ENCODE measurements at places on chromosomes 5 and 9.

- no peak for DNase-seq
Measured at GRCh38 chr5:1750469-1750868, 49.2 kb downstream of the MRPL36 start.

DNA sequence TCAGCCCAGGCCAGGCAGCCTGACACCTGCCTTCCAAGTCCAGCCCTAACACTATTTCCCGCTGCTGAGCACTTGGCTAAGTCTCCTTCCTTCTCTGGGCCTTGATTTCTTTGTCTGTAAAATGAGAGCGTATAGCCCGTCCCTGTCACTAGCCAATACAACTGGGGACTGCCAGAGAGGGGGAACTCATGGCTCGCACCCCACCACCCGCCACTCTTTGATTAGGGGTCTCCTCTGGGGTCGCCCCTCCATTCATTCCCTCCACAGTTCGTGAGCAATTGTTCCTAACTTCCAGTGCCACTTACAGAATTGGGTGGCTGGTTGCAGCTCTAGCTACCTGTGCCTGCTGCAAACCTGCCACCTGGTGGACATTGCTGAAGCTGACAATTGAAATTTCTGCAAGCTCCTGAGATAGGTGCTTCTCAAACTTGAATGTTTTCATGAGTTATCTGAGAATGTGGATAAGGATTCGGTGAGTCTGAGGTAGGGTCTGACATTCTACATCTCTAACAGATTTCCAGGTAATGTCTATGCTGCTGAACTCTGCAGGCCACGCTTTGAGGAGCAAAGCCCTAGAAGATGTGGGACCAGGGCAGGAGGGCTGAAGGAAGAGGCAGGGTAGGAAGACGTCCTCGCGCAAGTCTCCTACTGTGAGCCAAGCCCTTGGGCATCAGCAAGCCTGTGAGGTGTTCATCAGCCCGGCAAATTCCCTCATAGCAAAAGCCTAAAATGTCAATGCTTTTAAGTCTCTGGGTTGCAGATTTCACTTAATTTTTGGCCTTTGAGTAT, 13.3 kb upstream of the RECK start:
- peak; percentile 79 for DNase-seq

GRCh38 chr5:21238786-21239185, 1250.8 kb upstream of the CDH18 start:
- no peak for DNase-seq

DNA sequence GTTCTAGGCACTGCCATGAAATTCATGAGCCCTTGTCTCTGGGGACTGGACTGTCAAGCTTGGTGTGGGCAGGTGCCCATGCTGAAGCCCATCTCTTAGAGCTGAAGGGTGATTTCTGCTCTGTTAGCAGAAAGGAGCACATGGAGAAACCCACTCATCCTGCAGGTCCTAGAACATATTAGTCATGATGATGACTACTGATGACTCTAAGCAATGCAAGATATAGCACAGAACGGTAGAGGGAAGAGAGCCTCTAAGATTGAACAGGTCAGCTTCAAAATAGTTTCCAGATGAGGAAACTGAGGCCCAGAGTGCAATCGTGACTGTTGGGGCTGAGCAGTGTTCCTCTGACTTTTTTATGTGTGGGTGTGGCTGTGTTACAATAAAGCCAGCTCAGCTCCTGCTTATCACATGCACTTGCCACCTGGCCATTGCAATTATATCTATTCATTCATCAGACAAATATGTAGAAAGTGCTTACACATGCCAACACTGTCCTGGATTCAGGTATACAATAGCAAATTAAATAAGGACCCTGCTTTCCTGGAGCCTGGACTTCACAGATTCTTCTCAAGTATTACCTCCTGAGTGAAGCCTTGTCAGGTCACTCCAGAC, 140.2 kb upstream of the BRINP1 start:
- DNase-seq: no peak

DNA sequence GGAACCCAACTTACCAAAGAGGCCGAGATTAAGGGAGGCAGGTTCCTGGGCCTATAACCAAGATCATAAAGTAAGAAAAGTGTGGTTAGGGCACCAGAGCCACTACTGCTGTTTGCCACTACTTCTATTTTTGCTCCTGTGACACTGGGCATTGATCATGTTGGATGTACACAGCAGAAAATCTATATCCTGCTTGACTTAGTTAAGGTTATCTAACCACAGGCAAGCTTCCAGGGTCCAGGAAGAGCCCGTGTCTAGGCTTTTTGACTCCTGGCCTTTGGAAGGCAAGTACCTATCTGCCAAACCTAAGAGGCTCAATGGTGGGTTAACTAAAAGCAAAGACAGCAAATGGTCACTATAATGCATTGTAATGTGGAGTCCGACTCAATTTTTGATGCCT, 497.5 kb upstream of the DMAC1 start:
- no peak for DNase-seq

GRCh38 chr9:12790883-12791282, 16.1 kb downstream of the LURAP1L start:
- no peak for DNase-seq

DNA sequence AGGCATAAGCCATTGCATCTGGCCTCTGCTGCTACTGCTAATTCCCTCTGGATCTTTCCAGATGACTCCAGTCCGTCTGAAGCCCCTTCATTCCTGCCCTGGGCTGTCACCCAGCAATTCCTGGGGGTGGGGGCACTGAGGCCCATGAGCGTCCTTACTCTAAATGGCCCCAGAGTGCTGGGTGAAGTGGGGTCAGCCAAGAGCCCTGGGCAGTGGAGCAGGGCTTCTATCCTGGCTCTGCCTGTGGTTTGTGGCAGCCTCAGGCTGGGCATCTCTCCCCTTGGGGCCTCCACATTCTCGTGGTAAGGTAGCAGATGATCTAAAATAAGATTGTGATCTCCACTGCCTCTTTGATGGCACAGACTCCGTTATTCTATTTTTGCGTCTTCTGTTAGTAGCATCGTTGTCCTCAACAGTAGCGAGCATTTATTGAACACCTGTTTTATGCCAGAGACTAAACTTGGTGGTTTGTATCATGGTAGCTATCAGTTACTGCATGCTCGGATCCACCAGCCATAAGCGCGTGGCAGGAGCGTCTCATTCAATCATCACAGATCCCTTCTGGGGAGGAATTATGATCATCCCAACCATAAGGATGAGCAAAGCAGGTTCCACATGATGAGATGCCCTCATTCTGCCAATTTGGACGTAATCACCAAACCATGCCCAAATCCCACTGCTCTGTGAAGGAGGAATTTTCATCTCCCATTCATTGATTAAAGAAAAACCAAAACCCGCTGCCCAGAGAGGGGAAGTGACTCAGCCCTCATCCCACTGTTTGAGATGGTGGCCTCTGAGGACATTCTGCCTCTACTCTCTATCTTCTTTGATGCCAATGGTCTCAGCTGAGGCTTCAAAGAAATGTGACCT, 21.9 kb upstream of the DUSP1 start:
- DNase-seq: no peak

GRCh38 chr5:125595095-125595494, 828.1 kb upstream of the GRAMD2B start:
- peak; percentile 65 for DNase-seq

DNA sequence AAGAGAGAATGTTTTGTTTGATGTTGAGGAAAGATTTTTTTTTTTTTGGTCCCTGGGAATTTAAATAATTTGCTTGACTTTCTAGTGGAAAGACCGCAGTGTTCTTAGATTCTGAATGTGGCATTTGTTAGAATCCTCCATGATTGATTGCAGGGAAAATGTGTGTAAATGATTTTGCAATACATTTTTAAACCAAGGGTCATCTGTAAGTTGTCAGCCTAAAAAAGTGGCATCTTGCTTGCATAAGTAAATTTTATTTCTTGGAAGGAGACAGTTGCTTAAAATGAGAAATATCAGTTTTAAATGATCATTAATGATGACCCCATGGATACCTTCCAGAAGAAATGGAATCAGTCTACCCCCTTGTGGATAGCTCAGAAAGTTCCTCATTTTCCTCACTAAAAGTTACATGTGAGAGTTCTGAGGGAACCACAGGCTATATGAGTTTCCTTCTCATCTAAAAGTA, 105.1 kb upstream of the SLC25A48 start:
- no peak for DNase-seq

GRCh38 chr5:126969548-126969947, 60.8 kb downstream of the MARCHF3 start:
- no peak for DNase-seq

DNA sequence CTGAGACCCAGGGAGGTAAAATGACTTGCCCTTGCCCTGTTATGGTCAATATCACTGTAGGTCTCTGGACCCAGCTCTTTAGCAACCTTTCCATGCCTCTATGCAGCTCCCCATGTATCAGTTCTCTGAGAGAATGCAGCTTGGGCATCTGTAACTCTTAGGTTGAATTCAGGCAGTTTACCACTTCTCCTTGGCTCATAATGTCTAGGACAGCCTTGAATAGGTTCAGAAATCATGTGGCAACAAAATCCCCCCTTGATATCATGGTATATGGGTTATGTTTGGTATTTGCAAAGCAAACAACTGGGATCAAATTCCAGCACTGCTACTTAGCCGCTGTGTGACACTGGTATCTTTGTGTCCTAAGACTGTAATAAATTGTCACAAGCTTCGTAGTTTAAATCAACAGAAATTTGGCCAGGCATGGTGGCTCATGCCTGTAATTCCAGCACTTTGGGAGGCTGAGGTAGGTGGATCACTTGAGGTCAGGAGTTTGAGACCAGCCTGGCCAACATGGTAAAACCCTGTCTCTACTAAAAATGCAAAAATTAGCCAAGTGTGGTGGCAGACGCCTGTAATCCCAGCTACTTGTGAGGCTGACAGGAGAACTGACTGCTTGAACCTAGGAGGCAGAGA, 10.7 kb upstream of the SUB1 start:
- DNase-seq: no peak

GRCh38 chr5:81247441-81247972, 14.4 kb downstream of the CKMT2 start:
- DNase-seq: no peak

DNA sequence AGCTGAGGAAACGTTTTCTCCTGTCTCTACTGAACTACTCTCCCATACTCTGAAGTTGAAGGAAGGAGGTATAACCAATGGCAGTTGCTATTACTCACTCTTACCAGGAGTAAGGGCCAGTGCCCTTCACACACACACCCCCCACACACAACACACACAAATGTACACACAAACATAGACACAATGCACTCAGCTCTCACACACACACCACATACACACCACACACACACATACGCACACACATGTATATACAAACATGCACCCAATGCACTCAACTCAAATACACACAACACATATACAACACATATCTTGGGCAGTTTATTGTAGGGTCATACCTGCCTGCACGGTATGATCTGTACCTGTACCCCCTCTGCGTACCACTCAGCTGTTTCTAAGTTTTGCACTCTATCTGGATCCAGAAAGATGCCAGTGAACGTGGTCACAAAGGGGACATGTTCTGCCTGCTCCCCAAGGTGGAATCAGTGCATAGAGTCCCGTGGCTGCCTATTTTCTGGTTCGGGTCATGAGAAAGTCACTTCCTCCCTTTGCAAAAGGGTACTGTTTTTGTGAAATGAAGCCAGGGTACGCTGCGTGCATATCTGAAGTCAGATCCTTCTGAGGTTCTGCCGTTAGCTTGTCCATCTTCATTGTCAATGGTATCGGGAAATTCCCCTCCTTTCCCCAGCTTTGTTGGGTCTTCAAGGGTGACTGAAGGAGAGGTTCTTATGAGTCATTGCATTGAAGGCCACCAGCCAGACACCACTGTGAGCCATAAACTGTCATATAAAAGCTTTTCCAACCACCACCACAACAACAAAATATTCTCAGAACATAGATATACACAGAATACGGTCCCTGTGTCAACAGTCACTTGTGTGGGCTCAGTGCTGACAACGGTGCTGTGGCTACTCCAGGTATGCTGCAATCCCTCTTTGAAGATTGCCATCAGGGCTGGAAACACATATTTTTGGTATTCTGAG, 131.9 kb downstream of the UGCG start:
- no peak for DNase-seq

GRCh38 chr5:162202285-162202880, 134.8 kb downstream of the GABRG2 start:
- DNase-seq: no peak

DNA sequence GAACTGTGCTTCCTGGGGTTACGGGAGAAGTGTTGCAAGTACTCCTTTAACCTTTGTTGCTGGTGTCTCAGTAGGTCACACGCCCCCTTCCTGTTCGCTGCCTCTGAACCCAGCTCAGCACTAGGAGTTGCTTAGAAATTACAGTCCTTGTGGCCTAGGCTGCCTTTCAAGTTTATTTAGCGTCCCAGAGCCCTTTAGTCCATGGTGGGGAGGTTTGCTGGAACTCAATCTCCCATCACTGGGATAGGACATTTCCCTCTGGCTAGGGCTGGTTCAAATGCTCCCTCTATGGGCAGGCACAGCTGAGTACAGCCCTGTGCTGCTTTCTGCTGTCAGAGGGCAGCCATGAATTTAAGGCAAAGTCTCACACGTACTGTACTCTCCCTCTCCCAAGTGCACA, 4.7 kb downstream of the IFNA8 start:
- DNase-seq: no peak

- DNase-seq: peak; percentile 83
Measured at GRCh38 chr9:13033959-13034693, 245.4 kb downstream of the MPDZ start.

DNA sequence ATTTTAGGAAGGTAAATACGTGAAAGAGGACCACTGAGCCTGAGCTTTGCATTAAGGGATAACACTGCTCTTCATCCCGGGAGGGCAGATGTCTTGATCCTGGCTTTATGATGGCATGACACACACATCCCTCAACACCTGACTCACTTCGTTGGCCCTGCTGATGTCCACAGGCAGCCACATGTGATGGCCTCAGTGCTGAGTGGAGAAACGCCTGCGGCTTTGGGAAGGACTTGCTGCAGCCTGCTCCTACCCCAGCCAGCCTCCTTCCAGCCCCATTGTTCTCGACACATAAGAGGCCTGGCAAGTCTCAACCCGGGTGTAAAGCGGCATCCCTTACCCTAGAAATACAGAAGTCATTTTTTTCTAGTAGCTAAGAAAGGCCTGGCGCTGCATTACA, 169.0 kb downstream of the SYK start:
- DNase-seq: no peak

DNA sequence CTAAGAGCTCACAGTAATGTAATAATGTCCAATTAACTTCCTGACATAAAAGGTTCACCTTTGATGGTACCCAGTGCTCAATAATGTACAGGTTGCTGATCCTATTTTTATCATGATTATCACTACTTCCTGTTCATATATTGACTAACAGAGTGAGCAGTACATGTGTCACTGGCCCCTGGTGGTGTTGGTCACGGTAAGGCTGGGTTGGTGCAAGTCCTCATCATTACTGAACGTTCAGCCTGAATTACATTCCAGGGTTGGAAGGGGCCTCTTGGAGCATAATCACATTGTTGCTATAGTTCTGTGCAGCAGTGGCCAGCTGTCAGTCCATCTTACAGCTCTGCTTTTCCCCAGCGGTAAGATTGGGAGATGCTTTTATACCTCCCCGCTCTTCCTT, 24.2 kb upstream of the CKMT2 start:
- no peak for DNase-seq

GRCh38 chr5:14595189-14595588, 13.6 kb downstream of the OTULINL start:
- DNase-seq: no peak

GRCh38 chr9:2385746-2386145, 235.8 kb upstream of the VLDLR start:
- DNase-seq: no peak

GRCh38 chr9:29778281-29778849, 2205.1 kb upstream of the C9orf72 start:
- DNase-seq: no peak

Measured in testis (tissue), 5 donors.